ENCODE measurements at places on chromosomes 11 and 22. TPM values are rescaled to one million over a fixed set of nuclear protein-coding genes. Genes with fewer than 3 reads are reported as not detected.

DNA sequence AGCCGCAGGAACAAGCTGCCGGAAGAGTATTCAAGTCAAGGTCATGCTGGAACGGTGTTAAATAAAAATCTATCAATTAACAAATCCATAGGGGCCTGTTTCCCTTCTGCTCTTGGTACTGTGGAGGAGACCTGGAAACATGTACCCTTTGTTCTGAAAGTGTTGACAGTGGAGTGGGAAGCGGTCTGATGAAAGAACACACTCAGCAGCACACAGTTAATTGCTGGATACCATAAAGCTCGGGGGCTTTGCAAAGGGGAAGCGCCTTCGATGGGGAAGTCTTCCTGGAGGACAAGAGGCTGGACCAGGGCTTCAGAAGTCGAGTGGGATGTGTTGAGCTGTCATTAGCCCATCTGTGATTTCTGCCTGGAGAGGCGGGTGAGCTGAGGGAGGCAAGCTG is 112.5 kb upstream of the CLPB start:
- no peak for DNase-seq

- DNase-seq, result no peak
Observed at GRCh38 chr11:1939006-1939625, 8.0 kb upstream of the MRPL23 start.

MPZL3 gene
- 5.3 TPM for polyA plus RNA-seq

ANO1 gene
- not detected for polyA plus RNA-seq

DNA sequence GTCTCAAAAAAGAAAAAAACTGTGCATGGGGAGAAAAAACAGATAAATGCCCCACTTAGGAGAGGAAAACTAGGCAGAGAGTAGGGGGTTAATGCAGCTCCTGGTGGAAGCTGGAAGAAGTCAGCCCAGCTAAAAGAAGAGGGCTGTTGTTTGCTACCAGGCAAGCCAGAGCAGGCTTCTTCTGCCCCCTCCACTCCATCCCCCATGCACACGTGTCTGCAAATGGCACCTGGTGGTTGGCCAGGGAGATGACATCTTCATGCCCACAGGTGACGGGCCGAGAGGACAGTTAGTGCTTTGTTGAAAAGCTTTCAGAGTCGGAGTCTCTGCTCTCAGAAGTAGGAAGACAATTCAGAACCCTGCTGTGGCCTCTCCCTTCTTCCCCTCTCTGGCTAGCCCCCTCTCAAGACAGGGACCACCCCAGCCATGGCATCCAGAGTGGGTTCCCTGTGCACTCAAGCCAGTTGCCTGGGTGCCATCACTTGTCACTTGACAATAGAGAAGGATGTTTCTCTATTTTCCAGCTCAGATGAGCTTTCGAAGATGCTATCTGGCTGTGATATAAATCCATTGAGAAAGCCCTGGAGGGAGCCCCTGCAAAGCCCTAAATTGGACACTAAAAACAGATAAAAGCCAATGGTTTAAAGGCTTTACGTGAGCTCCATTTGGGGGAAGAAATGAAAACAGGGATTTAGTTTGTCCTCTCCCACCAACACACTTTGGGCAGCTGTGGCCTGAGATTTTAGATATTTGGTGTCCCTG is 142.0 kb downstream of the TRIM29 start:
- DNase-seq, result no peak

GRCh38 chr11:34348096-34348495 is 9.7 kb downstream of the ABTB2 start:
- DNase-seq, result no peak

DNA sequence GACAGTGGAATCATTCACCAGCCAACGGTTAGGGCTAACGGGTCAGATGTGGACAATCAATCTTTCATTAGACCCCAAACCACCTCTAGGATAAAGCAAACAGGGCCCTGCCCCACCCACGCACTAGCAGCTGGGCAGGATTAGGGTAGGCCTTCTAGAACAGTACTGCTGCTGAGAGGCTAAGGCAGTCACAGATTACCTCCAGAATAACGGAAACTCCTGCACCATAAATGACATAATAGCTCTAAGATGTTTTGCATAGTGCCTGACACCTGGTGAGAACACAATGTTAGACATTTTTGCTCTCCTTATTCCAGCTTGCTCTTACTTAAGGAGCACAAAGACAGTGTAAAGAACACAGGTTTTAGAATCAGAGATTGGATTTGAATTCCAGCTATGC is 1.8 kb downstream of the SYTL2 start:
- no peak for DNase-seq

GRCh38 chr22:20001082-20001638 is 15.5 kb downstream of the ARVCF start:
- no peak for DNase-seq

OR51E1 gene
- polyA plus RNA-seq, result not detected

- no peak for DNase-seq
Observed at GRCh38 chr11:85712953-85713352, 27.0 kb upstream of the CCDC89 start.

GRCh38 chr11:11009179-11009578 is 151.3 kb upstream of the ZBED5 start:
- no peak for DNase-seq

GRCh38 chr11:17392872-17393271 is 4.4 kb upstream of the KCNJ11 start:
- DNase-seq, result no peak

GRCh38 chr11:68038226-68038717 is 553 bp upstream of the TCIRG1 start:
- peak; percentile 93 for DNase-seq

GRCh38 chr22:31933816-31934482 is 10.4 kb upstream of the YWHAH start:
- no peak for DNase-seq

GRCh38 chr11:27663326-27663725 is 36.9 kb downstream of the BDNF start:
- no peak for DNase-seq

PRR5 gene
- 14.2 TPM for polyA plus RNA-seq

- no peak for DNase-seq
Observed at GRCh38 chr11:126080161-126080941, 17.7 kb upstream of the CDON start.

GRCh38 chr11:69337211-69337721 is 43.3 kb downstream of the MYEOV start:
- no peak for DNase-seq

PGAP2 gene
- 46.8 TPM for polyA plus RNA-seq

GRCh38 chr11:108797578-108798100 is 132.8 kb downstream of the DDX10 start:
- peak; percentile 50 for DNase-seq

DNA sequence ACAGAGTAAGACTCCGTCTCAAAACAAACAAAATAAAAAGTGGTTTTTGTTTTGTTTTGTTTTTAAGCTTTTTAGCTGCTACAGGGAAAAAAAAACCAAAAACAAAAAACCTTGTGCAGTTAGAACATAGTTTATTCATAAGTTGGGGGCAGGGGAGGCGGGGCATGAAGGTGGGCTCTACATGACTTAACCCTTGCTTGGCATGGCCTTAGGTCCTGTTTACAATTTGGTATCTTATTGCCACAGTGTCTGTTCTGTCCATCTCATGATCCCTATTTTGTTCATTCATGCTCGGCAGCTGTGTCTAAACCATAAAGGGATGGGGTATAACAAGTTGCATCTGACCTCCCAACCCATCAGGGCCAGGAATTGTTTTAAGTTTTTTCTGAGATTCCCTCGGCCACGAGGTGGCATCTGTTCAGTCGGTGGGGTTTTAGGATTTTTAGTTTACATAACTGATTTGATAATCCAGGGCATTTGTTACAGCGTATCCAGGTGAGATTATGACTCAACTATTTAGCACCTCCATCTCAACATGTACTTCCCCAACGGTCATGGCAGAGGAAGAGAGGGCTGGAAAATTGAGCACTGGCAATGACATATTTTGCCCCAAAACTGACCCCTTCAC is 6.9 kb downstream of the AP5B1 start:
- DNase-seq, result no peak

- DNase-seq, result no peak
Observed at GRCh38 chr22:25353516-25354445, 134.3 kb downstream of the CRYBB2 start.

DNA sequence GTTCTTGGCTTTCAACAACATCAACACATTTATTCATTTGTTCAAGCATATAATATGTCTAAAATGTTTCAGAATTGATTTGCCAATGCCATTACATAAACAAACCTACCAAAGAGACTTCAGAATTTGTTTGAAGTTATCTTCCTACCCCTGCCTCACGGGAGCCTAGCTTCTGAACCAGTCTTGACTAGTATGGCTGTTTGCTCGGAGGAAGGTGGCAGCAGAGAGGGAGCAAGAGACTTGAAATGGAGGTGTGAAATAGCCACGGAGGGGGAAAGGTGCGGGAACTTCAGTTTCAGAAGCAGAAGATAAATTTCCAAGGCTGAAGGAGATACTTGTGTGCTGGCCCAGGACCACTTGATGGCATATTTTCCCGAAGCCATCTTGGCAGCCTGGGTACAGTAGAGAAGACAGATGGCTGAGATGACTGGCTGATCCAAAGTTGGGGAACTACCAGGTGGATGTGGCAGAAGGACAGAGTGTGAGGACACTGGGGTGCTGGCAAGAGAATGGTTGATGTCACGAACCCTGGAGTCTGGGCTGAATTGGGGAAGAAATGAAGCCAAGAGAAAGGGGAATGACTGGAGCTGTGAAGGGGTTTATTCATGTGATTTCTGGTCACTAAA is 14.0 kb upstream of the MTCH2 start:
- no peak for DNase-seq

GRCh38 chr22:27475548-27475897 is 326.0 kb downstream of the MN1 start:
- no peak for DNase-seq

DNA sequence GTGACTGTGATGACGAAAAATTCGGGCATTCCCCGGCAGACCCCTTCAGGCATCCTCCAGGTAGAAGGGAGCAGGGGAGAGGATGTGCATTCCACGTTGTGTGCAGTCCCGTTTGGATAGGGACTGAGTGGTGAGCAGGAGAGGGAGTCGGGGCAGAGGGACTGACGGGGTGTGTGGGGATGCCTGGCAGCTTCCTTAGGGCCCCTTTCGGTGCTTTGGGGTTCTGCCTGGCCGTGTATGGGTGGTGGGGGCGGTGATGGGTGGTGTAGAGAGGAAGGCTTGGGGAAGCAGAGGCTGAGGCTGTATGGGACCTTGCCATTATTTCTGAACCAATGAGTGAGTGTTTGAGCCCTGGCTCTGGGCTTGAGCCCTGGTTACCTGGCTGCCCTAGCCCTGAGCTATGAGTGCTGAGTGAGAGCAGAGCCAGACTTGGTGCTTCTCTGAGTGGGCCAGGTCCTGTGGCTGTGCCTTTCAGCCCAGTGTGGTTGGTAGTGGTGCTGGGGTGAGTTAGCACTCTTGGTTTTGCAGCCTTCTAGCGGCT is 914 bp downstream of the INPPL1 start:
- DNase-seq, result no peak

- no peak for DNase-seq
Observed at GRCh38 chr11:131841028-131841427, 470.6 kb downstream of the NTM start.

DNA sequence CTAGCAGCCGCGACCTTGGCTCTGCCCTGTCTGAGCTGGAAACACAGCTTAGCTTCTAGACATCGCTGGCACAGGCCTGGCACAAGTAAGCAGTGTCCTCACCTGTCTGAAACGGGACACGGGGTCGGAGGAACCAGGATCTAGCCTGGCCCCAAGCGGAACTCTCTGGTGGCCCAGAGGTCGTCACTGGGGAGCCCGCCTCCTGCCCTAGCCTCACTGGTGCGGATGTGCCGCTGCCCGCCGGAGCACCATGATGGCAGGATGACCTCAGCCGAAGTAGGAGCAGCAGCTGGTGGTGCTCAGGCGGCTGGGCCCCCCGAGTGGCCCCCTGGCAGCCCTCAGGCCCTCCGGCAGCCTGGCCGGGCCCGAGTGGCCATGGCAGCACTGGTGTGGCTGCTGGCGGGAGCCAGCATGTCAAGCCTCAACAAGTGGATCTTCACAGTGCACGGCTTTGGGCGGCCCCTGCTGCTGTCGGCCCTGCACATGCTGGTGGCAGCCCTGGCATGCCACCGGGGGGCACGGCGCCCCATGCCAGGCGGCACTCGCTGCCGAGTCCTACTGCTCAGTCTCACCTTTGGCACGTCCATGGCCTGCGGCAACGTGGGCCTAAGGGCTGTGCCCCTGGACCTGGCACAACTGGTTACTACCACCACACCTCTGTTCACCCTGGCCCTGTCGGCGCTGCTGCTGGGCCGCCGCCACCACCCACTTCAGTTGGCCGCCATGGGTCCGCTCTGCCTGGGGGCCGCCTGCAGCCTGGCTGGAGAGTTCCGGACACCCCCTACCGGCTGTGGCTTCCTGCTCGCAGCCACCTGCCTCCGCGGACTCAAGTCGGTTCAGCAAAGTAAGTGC is 871 bp downstream of the SLC35E4 start:
- DNase-seq, result no peak

GRCh38 chr11:102614031-102614430 is 11.1 kb downstream of the MMP20 start:
- DNase-seq, result no peak

TIGD3 gene
- polyA plus RNA-seq, result 0.49 TPM

GRCh38 chr11:70193411-70194292 is 9.4 kb upstream of the FADD start:
- DNase-seq, result no peak

All from HepG2 (cell line).